ENCODE measurements at places on chromosomes 5 and 9. TPM values are rescaled to one million over a fixed set of nuclear protein-coding genes. Genes with fewer than 3 reads are reported as not detected.
A peak's percentile ranks its signal among the peaks of the same experiment; 100 is the strongest.

GRCh38 chr5:180137401-180138213 lies 66.0 kb upstream of the RNF130 start:
- DNase-seq: no peak

Gene CCDC187
- 0.02 TPM for total RNA-seq

Gene INSL4
- total RNA-seq: not detected

Gene ENTR1
- 65.6 TPM for total RNA-seq

GRCh38 chr9:99071313-99072039 lies 33.4 kb upstream of the TGFBR1 start:
- DNase-seq: no peak

DNA sequence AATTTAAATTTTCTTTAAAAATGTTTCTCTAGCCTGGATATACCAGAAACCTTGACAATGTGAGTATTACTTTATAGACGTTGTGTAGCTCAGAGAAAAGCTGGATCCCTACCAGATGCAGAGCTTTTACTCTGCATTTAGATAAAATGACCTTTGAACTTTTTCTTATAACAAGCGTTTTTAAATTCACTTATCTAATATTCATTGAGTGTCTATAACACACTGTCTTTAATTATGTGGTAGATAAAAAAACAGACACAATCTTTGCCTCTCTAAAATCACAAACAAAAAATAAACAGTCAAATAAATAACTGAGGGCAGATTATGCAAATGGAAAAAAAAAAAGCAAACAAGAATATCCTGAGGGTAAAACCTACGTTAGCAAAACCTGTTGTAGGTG lies 773.6 kb downstream of the CDH12 start:
- no peak for DNase-seq

- no peak for DNase-seq
Measured at GRCh38 chr5:92801911-92802310, 779.1 kb downstream of the NR2F1-AS1 start.

DNA sequence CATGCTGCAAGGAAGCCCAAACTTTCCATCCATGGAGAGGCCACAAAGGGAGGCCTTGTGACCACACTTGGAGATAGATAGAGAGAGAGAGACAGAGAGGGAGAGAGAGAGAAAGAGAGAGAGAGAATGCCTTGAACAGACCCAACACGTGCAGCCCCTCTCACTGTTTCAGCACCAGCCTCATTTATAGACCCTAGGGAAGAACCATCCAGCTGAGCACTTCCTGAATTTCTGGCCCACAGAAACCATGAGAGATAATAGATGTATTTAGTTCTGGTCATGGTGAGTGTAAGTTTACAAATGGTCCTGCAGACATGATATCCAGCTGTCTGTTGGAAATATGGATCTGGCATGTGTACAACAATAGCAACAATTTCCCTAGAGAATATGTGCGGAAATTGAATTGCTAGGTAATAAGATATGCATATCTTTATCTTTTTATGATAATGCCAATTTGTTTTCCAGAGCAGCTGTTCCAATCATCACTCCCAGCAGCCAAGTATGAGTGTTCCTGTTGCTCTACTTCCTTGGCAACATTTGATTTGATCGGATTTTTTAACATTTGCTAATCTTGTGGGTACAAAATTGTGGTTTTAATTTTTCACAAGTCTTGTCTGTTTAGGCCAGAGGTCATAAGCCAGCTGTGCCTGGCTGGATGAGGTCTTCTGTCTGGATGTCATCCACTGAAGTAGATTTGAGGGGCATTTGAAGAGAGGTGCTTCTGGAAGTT lies 217.3 kb upstream of the IL12B start:
- DNase-seq: peak; percentile 31

Gene CDC14B
- total RNA-seq: 14.8 TPM

DNA sequence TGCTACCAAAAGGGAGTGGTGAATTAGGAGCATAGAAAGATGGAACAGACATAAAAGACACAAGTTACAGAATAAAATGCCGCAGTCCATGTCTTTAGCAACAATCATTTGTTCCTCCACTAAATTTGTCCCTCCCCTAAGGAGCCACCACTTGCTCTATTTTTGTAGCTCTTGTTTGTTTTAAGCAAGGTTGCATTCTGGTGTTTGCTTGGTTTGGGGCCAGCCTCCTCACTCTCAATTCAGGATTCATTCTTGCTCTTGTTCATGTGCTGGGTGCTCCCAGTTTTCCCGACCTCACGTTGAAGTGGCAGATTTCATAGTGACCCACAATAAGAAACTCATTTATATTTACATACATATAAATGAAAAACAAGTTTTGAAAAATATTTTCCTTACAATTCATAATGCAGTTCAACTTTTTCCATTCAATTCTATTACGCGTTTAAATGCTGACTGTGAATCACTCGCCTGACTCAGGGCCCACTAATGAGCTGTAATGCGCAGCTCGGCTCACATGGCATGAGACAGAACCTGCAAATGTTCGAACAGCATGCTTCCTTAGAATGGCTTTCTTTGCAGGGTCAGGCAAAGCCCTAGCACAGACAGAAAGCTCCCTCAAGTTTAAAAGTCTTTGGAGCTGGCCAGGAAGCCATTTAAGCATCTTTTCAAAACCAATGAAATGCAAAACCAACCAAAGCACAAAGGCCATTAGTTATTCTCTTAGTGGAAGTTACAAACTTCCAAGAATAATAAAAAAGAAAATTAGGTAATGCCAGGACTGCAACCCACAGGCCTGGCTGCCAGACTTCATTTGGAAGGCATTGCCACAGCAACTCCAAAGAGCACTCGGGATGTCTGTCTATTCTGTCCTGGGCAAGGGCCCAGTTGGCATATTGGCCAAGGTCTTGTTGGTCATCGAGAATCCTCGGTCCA lies 41.7 kb downstream of the RETREG1 start:
- peak; percentile 90 for DNase-seq

DNA sequence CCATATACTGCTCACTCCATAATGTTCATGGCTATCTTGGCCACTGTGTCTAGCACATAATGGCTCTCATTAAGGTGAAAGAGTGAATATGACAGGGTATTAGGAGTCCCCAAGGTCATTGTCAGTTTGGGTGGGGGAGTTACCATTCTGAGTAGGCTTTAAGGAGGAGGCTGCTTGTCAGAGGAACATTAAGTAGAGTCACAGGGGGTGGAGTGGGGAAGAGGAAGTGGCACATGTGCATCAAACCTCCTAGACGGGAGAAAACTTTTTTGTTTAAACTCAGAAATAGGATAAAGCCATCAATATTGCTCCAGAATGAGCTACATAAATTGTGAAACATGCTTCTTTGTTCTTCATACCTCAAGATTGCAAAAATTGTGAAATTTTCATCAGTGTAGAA lies 45.5 kb downstream of the DAB2IP start:
- DNase-seq: no peak

DNA sequence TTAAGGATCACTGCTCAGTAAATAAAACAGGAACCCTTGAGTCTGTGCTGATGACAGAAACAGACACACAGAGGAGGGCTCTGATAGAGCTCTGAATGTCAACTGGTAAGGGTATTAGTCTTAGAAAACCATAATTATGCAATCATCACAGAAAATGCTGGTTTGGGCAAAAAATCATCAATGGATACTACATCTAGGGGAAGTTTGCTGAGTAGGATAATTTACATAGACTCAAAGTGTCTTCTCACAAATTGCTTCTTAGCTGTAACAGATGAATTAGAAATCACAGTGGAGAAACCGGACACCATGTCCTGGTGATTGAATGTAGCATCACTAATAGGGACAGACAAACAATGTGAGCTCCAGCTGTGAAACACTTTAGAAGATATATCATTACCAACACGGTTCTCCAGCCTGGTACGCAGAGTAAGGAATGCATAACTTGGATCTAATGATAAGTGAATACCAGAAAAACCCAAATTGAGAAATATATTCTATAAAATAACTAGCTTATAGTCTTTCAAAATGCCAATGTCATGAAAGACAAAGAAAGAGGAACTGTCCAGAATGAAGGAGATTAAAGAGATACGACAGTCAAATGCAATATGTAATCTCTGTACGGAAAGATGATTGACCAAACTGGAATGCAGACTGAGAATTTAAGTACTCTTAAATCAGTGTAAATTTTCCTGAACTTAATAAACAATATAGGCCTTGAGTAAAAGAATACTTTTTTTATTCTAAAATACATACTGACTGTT lies 17.3 kb downstream of the CHD1 start:
- no peak for DNase-seq

DNA sequence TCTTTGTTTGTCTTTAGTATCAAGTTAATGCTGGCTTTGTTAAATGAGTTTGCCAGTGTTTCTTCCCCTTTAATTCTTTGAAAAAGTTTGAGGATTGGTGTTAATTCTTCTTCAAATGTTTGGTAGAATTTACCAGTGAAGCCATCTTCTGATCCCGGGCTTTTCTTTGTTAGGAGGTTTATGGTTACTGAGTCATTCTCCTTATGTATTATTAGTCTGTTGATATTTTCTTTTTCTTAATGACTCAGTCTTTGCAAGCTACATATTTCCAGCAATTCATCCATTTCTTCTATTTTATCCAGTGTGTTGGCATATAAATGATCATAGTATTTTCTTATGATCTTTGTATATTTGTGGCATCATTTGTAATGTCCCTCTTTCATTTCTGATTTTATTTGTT lies 74.5 kb upstream of the SPINK5 start:
- no peak for DNase-seq

DNA sequence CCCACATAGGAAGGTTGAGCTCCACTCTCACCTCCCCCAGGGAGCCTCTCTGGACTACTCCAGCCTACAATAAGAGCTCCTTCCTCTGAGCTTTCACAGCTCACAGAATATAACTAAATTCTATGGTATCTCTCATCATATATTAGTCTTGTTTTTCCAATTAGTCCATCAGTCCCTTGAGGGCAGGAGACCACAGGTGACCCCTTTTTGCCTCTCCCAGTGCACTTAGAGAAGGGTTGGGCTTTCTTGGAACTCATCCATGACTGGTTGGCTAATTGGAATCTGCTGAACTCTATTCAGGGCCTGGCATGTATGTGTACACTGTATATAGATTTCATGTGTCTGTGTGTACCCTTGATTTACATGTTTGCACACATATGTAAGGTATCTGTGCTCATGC lies 50.4 kb upstream of the ARAP3 start:
- DNase-seq: no peak

DNA sequence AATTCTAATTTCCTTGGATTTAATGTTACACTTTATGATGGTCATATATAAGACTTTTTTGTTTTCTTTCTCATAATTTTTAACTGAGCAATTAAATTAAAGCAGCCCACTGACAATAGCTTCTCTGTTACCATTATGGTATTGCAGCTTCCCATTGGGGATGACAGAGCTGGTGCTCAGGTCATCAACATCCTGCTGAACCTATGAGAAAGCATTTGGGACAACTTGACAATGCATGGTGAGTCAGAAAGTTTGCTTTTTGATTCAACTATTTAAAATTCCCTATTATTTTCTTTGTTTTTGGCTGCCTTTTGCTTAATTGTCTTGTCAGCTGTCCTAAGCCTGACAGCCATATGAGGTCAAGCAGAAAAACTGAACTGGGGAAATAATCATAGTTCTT lies 487.4 kb upstream of the RIOK2 start:
- no peak for DNase-seq

DNA sequence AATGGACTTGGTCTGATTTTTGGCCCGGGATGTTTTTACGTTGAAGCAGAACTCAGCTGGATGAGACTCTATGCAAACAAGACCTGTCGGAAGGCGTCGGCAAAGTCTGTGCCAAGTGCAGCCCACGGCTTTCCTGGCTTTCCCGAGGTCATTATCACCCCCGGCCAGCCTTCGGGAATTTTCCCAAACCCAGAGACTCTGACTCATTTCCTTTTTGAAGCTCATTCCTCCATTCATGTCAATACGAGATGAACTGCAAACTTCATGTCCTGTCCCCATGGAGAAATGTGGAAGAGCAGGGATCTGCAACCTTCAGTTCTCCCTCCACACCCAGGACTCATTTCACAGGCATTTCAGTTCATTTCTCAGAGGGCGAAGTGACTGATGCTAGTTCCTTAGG lies 95.3 kb downstream of the IRX2 start:
- DNase-seq: peak; percentile 73

DNA sequence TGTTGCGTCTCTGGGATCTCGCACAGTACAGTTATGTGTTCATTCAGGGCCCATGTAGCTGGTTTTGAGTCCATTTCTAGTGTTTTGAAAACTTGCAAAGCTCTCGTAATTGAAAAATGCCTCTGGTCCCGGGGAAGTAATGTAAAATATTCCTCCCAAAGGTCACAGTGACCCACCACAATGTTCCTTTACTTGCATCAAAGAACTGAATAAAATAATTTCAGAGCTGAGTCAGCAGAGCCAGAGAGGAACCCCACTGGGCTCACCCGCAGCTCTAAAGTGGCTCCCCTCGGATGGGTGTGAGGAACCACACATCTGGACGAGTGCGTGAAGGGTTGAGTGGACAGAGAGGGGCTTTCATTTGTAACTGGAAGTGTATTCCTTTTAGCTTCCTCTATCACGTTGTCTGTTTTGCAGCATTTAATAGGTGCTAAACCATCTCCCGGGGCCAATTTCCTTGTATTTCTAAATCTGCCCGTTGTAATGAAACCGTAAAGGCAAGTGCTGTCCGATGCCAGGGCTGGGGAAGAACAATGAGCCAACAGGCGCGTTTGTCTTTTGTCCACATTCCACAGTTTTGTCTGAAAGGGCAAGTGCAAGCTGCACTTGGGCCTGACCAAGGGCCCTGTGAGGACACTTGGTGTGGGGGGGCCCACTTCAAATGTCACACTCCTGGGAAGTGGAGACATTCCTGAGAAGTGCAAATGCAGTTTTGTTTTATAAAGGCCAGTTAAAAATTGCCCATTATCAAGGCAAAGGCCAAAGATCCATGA lies 29.9 kb downstream of the COL5A1 start:
- DNase-seq: no peak

DNA sequence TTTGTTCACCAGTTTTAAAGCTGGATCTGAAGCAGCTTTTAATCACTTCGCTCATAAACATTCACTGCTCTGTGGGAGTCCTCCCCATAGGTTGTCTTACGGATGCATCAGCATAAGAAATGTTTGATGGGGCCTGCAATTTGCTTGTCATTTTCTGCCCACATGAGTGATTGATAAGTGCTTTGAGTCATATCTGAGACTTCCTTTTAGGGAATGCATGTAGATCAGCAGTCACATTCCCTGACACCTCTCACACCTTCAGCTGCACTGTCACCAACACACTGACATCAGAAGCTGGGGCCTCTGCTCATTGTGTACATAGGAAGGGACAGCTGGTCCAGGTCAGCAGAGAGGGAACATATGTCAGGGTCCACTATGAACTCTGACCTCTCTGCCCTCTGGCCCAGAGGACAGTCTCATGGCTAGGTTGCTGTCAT lies 84.1 kb upstream of the SPATA31D4 start:
- DNase-seq: no peak

Gene KLF4
- total RNA-seq: 1.9 TPM

Gene CEL
- not detected for total RNA-seq

Gene TRMT10B
- 5.1 TPM for total RNA-seq
